ENCODE measurements at places on chromosomes 3 and 15.

- no peak for DNase-seq
These were observed 7.8 kb downstream of the FAM240A start for GRCh38 chr3:46619845-46620778.

GRCh38 chr3:99526921-99527320, 111.5 kb upstream of the COL8A1 start:
- no peak for DNase-seq

- DNase-seq = peak; percentile 75
These were observed 75.1 kb upstream of the VGLL4 start for GRCh38 chr3:11718637-11719405.

GRCh38 chr15:37733628-37734027, 200.8 kb upstream of the TMCO5A start:
- DNase-seq = no peak

GRCh38 chr3:112394003-112394640, 61.2 kb downstream of the CD200 start:
- DNase-seq = no peak

GRCh38 chr15:57921371-57921770, 144.1 kb downstream of the ALDH1A2 start:
- DNase-seq = no peak

- peak; percentile 57 for DNase-seq
These were observed 13.1 kb downstream of the ZBTB47 start for GRCh38 chr3:42666577-42666998.

Measured in right cardiac atrium (tissue), 5 donors.